ENCODE measurements at places on chromosomes 13 and 19. TPM values are rescaled to one million over a fixed set of nuclear protein-coding genes. Genes with fewer than 3 reads are reported as not detected.

- no peak for DNase-seq
Observed at GRCh38 chr19:16609511-16610200, 18.3 kb downstream of the MED26 start.

GRCh38 chr13:36432106-36432544 is at the start of gene CCNA1:
TSS of gene CCNA1 (plus strand) at chr13:36432495. CDS start at chr13:36433057, 562 bp downstream.
- DNase-seq = peak; percentile 22

Gene MEDAG
- total RNA-seq = 7.5 TPM

Gene FBXO46
- total RNA-seq = 30.6 TPM

Gene LHB
- total RNA-seq = not detected

All from mesothelial cell of epicardium (in vitro differentiated cells).